ENCODE measurements at places on chromosomes 11 and 22. TPM values are rescaled to one million over a fixed set of nuclear protein-coding genes. Genes with fewer than 3 reads are reported as not detected.

The CRYBB1 gene
- total RNA-seq, result not detected

The TNNT3 gene
- total RNA-seq, result not detected

The PAX6 gene
- 30.7 TPM for total RNA-seq

The OR8D4 gene
- total RNA-seq, result not detected

The DDT gene
- 95.9 TPM for total RNA-seq

The UBQLNL gene
- not detected for total RNA-seq

The TPBGL gene
- total RNA-seq, result 2.3 TPM

GRCh38 chr22:48974443-48975315 lies 853.0 kb downstream of the BRD1 start:
- no peak for DNase-seq

DNA sequence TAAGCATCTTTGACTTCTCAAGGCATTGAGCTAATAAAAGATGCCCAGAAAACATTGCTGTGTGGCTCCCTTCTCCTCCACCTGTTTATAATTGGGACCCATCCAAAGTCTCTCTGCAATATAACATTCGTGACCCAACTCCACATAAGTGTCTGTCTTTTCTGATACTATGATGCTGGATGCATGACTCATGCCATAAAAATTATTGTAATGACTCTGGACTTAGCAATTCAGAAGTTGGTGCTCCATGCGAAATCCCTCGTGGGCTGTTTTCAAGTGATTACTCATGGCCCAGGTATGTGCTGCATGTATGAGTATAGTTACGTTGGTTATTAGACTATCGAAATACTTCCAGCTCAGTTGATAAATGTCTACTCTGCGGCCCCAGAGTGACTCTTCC lies 11.7 kb downstream of the FJX1 start:
- no peak for DNase-seq

- DNase-seq, result no peak
Measured at GRCh38 chr11:23079382-23079813, 219.1 kb upstream of the CCDC179 start.

GRCh38 chr11:79671401-79671800 lies 230.6 kb upstream of the TENM4 start:
- DNase-seq, result no peak

DNA sequence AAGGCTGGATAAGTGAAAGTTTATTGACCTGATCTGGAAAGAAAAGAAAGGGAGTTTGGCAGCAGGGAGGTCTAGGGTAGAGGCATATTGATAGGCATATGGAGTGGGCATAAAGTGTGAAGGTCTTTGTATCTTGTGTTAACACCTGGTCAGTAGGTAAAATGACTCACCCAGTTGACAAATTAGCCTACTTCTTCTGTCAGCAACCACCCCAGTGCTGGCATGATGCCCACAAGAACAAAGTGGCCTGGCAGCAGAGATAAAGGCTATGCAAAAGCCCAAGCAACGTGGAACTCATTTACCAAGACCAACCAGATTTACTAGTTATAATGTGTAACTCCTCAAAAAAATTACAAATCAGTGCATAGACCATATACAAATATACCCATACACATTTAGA lies 4.9 kb downstream of the OR10A3 start:
- no peak for DNase-seq

- DNase-seq, result no peak
Measured at GRCh38 chr22:48803171-48803947, 1024.3 kb downstream of the BRD1 start.

DNA sequence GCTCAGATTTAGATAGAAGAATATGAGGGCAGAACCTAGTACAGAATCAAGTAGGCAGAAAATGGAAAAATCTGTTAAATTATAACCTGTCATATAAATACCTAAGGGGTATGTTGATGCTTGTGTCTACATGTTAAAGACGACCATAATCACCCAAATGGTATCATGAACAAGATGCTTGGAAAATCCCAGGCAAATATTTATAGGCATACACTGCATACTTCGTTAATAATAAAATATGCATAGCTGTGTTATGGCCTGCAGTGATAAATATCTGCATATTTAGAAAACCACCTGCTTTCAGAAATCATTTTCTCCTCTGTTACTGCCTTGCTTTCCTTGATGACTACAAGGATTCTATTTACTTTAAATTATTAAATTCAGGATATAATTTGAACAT lies 18.9 kb upstream of the DDX10 start:
- no peak for DNase-seq

GRCh38 chr11:85269109-85269508 lies 358.0 kb downstream of the DLG2 start:
- no peak for DNase-seq

- DNase-seq, result peak; percentile 9
Measured at GRCh38 chr11:134517621-134518293, 105.7 kb upstream of the B3GAT1 start.

GRCh38 chr22:49534386-49534785 lies 293.3 kb downstream of the BRD1 start:
- no peak for DNase-seq

DNA sequence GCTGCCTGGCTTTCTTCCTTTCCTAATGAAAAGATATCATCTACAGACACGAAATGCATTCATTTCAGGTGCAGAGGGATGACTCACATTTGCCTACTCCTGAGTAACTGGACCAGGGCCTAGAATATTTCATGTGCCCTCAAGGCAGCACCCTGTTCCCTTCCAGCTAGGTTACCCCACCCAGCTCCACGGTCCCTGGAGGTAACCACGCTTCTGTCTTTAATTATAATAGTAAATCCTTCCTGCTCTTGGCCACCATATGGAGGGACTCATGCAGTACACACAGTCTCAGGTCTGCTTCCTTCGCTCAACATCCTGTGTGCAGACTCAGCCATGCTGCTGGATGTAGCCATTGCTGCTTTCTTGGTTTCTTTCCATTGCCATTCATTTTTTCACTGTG lies 22.3 kb downstream of the DHCR7 start:
- no peak for DNase-seq

DNA sequence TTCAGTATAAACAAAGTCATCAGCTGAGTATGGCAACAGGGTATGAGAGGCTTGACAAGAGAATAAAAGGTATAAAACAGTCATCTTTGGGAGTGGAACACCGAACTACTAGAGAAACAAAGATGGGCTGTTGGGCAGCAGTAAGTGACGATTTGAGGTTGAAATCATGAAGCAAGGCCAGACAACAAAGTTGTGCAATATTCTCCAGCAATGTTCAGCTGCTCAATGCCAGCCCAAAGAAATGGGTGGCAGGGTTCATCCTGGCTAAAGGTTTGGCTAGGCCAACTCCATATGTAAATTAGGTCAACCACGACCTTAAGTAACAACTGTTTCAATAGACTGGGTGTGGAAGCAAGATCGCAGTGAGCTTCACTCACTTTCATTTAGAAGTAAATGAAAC lies 6.2 kb downstream of the APIP start:
- no peak for DNase-seq

DNA sequence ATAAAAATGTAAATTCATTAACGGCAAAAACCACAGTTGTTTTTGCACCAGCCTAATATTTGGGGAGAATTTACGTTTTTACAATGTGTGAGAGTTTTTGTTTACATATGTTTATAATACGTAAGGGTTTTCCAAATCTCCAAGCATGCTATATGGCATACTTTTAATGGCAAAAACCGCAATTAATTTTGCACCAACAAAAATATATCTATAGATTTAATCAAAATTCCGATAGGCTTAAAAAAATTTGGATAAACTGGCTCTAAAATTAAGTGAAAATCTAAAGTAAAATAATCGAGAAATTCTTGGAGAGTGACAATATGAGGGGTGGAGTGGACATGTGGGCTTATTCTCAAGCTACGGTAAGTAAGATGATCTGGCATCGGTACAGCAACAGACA lies 22.8 kb downstream of the KRTAP5-6 start:
- no peak for DNase-seq

DNA sequence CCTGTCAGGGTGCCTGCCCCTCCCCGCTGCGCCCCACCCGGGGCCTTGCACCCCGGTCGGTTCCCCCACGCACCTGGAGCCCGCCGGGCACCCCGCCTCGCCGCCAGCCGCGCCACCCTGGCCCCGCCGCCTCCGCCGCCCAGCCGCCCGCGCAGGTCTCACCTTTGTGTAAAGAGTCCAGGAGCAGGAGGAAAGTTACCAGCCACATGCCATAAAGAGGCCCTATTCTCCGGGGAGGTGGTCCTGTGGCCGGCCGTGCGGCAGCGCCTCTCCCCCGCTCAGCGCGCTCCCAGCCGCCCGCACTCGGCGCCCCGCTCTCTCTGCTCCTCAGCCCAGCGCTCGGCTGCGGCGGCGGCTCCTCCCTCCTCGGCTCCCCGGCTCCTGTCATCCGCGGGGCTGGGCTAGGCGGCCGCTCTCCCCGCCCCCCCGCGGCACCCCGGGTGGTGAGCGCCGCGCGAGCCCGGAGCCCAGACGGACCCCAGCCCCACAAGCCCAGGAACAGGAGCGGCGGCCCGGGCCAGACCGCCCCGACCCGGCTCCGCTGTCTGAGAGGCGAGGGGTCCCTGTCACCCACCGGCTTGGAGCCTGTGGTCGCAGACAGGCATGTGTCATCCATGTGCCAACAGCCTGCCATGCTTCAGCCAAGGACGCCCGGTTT lies at the start of gene DSCAML1:
Gene DSCAML1 (minus strand): TSS at position 345 of the 658 bp plus-strand sequence. CDS start 137 bp downstream, at position 208.
- peak; percentile 65 for DNase-seq

DNA sequence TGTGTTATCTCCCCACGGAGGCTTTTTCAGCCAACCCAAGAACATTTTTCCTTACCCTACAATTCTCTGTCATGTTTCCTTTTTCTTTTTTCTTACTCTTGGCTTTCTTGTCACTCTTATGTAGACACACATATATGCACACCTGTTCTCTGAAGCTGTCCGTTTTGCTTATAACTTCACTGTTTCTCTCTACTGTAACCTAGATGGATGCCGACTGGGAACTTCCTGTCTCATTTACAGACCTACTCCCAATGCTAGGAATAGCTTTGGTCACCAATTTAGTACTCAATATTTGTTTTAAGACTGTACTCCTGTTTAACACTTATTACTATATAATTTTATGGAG lies 9.9 kb upstream of the CASP12 start:
- no peak for DNase-seq

GRCh38 chr11:1825785-1826451 lies 8.9 kb upstream of the SYT8 start:
- peak; percentile 18 for DNase-seq

DNA sequence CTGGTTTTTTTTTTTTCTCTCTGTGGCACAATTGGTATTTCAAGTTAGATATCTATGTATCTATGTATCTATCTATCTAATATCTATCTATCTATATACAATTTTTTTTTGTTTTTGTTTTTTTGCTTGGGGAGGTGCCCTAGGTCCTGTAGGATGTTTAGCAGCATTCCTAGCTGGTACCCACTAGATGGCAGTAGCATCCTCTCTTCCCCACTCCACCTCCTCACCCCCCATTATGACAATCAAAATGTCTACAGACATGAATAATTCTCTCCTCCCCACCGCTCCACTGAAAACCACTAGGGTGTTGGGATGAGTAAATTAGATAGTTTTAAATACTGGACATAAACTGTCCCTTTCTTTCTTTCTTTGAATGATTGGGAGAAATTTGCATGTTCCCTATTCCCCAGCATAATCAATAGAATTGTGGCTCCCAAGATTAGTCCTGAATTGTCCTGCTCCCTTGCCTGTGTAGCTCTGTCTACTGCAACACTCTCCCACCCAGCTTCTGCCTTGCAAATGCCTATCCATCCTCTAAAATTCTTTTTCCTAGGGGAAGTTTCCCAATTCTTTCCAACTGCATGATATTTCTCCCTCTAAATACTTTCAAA lies 1152.4 kb downstream of the LRRC4C start:
- no peak for DNase-seq

- DNase-seq, result no peak
Measured at GRCh38 chr11:11982975-11983374, 25.5 kb downstream of the DKK3 start.

Measured in glutamatergic neuron (in vitro differentiated cells).